ENCODE measurements at places on chromosomes 4 and X. TPM values are rescaled to one million over a fixed set of nuclear protein-coding genes. Genes with fewer than 3 reads are reported as not detected.

DNA sequence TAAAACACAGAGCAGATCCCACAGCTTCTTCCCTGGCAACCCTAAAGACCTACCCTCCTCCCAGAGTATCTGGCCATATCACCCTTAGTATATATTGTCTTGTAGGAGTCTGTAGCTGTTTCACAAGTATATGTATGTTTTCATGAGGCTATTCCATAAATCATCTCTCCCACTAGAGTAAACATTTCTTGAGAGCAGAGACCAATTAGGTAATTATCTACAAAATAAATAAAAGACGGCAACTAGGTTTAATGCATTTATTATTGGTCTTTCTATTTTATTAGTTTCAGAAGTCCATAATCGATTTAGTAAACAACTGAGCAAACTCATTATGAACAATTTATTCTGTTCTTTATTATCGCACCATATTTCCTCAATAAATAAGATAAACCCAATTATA lies 7.0 kb downstream of the ACOT9 start:
- no peak overlapping the region for H3K4me3 ChIP-seq
- DNase-seq = no peak

DNA sequence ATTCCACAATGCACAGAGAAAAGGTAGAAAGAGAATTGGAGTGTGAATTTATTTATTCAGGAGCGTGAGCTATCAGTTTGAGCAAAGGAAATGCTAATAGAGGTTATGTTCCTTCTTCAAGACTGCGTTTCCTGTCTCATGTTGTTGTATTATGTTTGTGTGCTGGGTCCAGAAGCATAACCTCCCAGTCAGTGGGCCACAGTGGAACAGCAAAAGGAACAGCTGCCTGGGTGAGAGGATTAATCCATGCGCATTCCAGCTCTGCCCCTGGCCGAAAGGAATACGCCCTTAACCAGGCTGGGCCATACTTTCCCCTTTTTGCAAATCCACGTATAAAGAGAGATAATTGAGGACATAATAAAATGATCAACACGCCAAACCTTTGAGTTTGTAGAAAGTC lies 32.4 kb upstream of the ARX start:
- H3K27ac ChIP-seq = no peak overlapping the region
- DNase-seq = no peak
- H3K4me3 ChIP-seq = no peak overlapping the region
- H3K27me3 ChIP-seq = peaks cover 2% of the 10 kb centered on the region
- H3K4me1 ChIP-seq = peaks cover 6% of the 10 kb centered on the region

DNA sequence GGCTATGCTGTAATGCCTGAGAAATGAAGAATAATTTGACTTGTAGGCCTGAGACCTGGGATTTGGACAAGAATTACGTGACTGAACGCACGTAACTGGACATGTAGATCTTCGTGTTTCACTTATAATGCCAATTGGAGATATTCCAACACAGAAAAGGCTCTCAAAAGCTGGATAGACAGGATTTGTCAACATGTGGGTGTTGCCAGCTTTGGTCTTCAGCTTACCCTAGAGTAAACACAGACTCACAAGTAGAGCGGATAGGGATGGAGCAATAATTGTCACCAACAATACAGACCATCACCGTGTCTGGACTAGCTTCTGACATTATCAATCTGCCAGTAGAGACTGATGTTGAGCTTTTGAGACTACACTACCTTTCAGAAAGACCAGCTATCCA lies 1511.0 kb upstream of the ADGRL3 start:
- H3K4me1 ChIP-seq = no peaks in the 10 kb centered on the region
- H3K36me3 ChIP-seq = no peaks in the 10 kb centered on the region
- H3K27me3 ChIP-seq = no peaks in the 10 kb centered on the region

- no peaks in the 10 kb centered on the region for H3K36me3 ChIP-seq
- no peak overlapping the region for H3K4me3 ChIP-seq
- peak; percentile 1 for DNase-seq
- H3K27me3 ChIP-seq = no peaks in the 10 kb centered on the region
Observed at GRCh38 chrX:47311932-47312774, 58.2 kb upstream of the ZNF157 start.

DNA sequence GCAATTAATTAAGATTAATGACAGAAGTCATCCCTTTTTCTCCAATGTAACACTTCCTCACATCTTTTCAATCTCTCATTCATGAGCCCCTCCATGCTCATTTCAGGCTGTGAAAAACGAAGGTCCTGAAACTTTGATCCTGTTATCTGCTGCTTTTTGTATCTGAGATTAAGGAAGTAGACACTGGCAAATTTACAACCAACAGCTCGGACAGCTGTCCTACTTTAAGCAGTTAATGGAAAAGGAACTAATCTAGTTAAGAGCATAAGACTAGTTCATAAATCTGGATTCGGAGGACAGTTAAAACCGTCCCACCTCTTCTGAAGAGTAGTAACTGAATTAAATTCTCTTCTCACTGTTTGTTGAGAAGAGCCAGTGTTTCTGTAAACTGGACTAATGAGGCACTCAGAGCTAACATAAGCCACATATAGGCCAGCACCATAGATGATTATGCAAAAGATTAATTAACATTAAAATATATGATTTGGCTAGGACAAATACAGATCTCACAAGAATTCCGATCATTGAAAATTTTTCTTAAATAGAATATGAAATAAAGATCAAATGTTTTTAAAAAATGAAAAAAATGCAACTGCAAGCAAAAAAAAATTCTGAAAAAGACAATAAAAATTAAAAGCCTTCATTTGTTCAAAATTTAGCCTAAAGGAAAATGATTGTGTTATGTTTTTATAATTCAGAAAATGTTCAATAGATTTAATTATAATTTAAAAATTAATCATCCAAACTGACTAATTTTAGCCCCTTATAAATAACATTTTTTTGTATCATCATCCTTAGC lies 114.4 kb downstream of the ANTXR2 start:
- H3K27me3 ChIP-seq = no peaks in the 10 kb centered on the region
- H3K36me3 ChIP-seq = peaks cover 9% of the 10 kb centered on the region
- no peak overlapping the region for H3K4me3 ChIP-seq

- H3K36me3 ChIP-seq = no peaks in the 10 kb centered on the region
- no peaks in the 10 kb centered on the region for H3K27me3 ChIP-seq
- H3K4me1 ChIP-seq = no peaks in the 10 kb centered on the region
Observed at GRCh38 chrX:108417257-108417656, 21.0 kb downstream of the COL4A6 start.

GRCh38 chr4:157942017-157942416 lies 230.8 kb downstream of the GASK1B start:
- H3K27ac ChIP-seq = no peak overlapping the region
- no peaks in the 10 kb centered on the region for H3K36me3 ChIP-seq
- H3K4me3 ChIP-seq = no peak overlapping the region
- DNase-seq = no peak
- no peaks in the 10 kb centered on the region for H3K27me3 ChIP-seq

GRCh38 chrX:72540318-72540717 lies 32.3 kb downstream of the HDAC8 start:
- no peaks in the 10 kb centered on the region for H3K27me3 ChIP-seq
- DNase-seq = no peak
- no peak overlapping the region for H3K27ac ChIP-seq
- no peak overlapping the region for H3K4me3 ChIP-seq
- peaks cover 11% of the 10 kb centered on the region for H3K36me3 ChIP-seq
- H3K4me1 ChIP-seq = no peaks in the 10 kb centered on the region

DNA sequence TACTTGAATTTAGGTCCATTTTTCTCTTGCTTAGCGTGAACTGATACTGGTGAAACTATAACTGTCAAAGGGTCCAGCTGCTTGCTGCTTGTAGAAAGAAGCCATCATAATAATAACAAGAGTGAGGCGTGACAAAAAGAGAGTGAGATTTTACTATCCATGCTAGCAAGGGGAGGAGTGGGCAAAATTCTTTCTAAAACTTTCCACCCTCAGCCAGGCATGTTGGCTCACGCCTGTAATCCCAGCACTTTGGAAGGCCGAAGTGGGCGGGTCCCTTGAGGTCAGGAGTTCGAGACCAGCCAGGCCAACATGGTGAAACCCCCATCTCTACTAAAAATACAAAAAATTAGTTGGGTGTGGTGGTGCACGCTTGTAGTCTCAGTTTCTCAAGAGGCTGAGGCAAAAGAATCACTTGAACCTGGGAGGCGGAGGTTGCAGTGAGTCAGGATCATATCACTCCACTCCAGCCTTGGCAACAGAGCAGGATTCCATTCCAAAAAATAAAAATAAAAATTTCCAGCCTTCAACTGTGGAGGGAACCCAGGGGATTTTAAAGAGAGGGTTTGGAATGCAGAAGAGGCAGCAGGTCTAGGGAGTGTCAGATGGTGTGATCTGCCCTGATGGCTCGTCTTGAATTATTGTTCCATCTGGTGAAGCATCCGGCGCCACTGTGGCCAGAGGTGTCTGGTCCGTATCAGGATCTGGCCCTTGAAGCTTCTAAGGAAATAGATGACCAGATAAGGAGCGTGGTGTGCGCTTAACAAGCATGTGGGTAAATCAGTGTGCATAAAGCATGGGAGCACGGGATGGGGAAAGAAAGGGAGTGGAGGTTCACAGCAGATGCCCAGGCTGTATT lies 51.8 kb downstream of the LRP2BP start:
- peaks cover 47% of the 10 kb centered on the region for H3K36me3 ChIP-seq
- H3K27me3 ChIP-seq = no peaks in the 10 kb centered on the region
- peak overlapping the region; percentile 51 for H3K4me3 ChIP-seq
- peak overlapping the region; percentile 89 for H3K27ac ChIP-seq

DNA sequence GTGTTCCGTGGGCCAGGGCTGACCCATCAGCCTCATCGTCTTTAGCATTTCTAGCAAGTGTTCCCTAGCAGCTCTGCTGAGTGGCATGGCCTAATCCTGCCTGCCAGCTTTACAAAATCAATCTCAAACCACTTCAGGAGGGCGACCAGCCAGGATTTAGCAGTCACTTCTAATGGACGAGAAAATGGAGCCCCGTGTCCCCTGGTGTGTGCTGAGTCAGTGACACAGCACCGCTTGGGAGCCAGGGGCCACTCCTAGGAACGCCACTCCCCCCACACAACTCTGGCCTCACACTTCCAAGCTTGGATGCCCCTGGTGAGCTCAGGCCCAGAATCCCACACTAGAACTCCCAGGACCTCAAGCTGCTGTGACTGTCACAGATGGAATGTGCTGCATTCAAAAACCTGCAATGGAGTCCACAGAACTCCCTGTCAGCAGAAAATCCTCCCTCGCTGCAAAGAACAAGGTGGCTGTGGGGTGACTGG lies 311.2 kb upstream of the GATB start:
- peaks cover 3% of the 10 kb centered on the region for H3K27me3 ChIP-seq
- peaks cover 8% of the 10 kb centered on the region for H3K36me3 ChIP-seq
- no peak overlapping the region for H3K4me3 ChIP-seq
- H3K4me1 ChIP-seq = peaks cover 46% of the 10 kb centered on the region
- H3K27ac ChIP-seq = no peak overlapping the region

GRCh38 chr4:104728380-104729122 lies 233.9 kb upstream of the CXXC4 start:
- no peaks in the 10 kb centered on the region for H3K27me3 ChIP-seq
- H3K4me3 ChIP-seq = no peak overlapping the region
- no peaks in the 10 kb centered on the region for H3K36me3 ChIP-seq
- no peak overlapping the region for H3K27ac ChIP-seq

GRCh38 chr4:154491341-154492271 lies at the start of gene DCHS2:
TSS of gene DCHS2 (minus strand) at chr4:154491799. CDS start at chr4:154491355, 444 bp downstream.
- DNase-seq = no peak
- H3K27ac ChIP-seq = peak within 1 kb of the TSS; percentile 58
- H3K36me3 ChIP-seq = peaks cover 2% of the 10 kb centered on the region
- peaks cover 15% of the 10 kb centered on the region for H3K4me1 ChIP-seq

The GAGE12F gene
- not detected for total RNA-seq

The TENM3 gene
- total RNA-seq = not detected

The TCP11X2 gene
- total RNA-seq = not detected

The SOWAHD gene
- 0.21 TPM for total RNA-seq

The BRS3 gene
- not detected for total RNA-seq

The RAB39B gene
- total RNA-seq = 11.4 TPM

The NPY2R gene
- total RNA-seq = not detected

Measured in activated T-helper 1 cell treated with anti-CD3 and anti-CD28 coated beads, Interleukin-12 subunit alpha, Interleukin-12 subunit beta, Interleukin-2, Interleukin-4 antibody, amounts not matched to agents 30 ng/mL and 10 ng/mL and 1 ng/mL, durations not matched to agents 14 hours and 24 hours and 36 hours (primary cell).